Cortex of kidney (tissue), 1 donor: ENCODE measurements at places on chromosomes 16 and 17.

GRCh38 chr17:39277110-39277509 lies 51.4 kb upstream of the STAC2 start:
- no peak for DNase-seq

DNA sequence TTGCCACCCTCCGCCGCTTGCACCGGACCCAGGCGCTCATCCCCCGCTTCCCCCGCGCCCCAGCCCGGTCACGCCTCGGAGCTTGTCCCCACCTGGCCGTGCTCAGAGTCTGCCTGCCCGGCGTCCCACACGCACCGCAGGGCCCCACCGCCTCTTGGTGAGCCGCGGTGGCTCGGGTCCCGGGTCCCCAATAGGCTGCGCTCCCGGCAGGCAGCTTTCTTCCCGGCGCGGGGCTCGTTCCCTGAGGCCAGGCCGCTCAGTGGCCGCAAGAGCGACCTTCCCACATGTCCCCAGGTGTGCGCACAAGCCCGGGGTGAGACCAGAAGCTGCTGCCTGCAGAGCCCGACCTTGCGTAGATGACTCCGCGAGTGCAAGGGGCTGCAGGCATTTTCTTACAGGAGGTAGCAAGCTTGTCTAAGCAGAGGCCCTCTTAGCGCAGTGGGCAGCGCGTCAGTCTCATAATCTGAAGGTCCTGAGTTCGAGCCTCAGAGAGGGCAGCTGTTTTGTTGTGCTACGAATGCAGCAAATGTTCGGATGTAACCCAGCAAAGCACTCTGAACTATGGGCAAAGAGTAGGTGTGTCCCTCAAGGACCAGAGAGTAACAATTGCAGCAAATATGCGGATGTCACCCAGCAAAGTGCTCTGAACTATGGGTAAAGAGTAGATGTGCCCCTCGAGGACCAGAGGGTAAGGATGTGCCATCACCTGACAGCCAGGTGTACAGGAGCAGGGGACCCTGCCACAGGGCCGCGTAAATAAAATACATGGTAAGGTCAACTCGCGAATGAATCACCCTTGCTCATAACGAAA lies 15.6 kb downstream of the TLE7 start:
- DNase-seq: no peak

- DNase-seq: no peak
These were observed 12.7 kb downstream of the WFIKKN2 start for GRCh38 chr17:50848039-50848438.

GRCh38 chr17:73667181-73667959 lies 23.1 kb upstream of the SDK2 start:
- no peak for DNase-seq

DNA sequence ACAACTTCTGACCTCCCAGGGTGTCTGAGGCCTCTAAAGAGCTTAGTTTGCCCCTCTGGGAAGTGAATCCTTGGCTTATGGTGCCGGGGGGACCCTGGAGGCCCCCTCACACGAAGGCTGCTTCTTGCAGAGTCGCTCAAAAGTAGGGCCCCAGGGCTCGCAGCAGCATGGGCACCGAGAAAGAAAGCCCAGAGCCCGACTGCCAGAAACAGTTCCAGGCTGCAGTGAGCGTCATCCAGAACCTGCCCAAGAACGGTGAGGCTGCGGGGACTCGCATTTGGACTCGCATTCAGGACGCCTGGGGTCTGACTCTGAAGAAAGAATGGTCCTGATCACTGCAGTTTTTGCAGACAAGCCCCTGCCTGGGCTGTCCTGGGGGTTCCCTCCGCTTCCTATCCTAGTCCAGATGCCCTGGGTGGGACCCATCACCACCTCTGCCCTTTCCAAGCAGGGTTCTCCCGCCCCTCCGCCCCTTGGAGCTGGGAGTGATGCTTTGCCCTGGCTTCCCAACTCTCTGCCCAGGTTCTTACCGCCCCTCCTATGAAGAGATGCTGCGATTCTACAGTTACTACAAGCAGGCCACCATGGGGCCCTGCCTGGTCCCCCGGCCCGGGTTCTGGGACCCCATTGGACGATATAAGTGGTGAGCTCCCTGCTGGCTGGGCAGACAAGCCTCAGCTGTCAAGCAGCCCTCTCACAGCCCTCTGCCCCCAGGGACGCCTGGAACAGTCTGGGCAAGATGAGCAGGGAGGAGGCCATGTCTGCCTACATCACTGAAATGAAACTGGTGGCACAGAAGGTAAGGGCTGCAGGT lies 698 bp downstream of the ACBD4 start:
- no peak for DNase-seq

DNA sequence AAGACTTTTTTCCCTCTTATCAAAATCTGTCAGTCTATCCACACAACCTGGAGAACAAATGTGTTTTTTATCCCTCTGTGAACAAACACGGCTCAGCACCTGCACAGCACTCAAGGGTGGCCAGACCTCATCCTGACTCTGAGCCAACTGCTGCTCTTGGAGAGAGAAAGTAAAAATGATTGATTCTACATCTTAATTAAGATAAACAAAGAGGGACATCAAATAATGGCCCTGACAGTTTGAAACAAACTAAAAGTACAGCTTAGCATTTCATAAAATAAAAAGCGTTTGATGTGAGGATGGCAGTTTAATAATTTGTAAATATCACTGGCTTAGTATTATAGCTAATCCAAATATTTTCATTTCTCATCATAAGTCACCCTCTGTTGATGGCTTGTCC lies 106.2 kb downstream of the SNX11 start:
- DNase-seq: no peak

DNA sequence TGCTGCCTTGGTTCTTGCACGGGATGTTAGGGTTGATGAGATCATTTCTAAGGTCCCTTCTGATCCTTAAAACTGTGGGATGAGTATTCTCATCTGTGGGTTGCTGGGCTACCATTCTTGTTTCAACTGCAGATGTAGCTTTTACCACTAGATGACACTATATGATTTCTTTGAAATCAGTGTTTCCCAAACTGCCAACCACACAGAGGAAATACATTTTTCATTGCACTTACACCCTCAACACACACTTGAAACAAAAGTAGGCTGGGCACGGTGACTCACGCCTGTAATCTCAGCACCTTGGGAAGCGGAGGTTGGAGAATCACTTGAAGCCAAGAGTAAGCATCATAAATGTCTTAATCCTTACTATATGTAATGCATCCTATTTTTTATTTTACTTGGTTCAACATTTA lies 15.3 kb downstream of the LCMT1 start:
- no peak for DNase-seq

DNA sequence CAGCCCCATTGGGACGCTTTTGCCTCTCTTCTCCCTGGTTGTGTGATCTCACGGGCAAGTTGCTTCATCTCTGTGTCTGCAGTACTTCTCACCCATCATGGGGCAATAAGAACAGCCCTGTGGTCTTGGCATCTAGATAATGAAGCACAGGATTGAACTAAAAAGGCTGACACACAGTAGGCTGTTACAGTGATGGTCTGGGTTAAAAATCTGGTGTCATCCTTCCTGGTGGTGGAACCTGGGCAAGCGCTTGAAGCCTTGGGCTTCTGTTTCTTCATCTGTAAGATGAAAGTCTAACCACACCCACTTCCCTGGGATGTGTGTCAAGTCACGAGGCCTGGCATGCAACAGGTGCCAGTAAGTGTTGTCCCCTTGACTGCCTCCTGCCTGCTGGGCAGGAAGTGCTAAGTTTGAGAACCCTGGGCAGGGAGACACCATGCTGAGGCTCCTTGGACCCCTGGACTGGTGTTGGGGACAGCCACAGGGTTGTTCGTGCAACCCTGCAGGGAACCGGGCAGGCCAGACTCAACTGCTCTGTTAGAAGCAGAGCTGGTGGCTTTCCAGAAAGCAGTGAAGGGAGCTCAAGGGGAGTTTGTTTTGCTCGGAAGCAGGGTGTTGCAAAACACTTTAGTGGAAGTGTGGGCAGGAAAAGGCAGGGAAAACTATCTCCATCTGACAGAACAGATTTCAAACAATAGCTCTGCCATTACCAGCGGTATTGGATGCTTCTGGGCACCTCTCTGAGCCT lies 5.9 kb upstream of the MAP2K3 start:
- DNase-seq: no peak

GRCh38 chr16:633336-634050 lies 2.6 kb downstream of the METTL26 start:
- DNase-seq: no peak

DNA sequence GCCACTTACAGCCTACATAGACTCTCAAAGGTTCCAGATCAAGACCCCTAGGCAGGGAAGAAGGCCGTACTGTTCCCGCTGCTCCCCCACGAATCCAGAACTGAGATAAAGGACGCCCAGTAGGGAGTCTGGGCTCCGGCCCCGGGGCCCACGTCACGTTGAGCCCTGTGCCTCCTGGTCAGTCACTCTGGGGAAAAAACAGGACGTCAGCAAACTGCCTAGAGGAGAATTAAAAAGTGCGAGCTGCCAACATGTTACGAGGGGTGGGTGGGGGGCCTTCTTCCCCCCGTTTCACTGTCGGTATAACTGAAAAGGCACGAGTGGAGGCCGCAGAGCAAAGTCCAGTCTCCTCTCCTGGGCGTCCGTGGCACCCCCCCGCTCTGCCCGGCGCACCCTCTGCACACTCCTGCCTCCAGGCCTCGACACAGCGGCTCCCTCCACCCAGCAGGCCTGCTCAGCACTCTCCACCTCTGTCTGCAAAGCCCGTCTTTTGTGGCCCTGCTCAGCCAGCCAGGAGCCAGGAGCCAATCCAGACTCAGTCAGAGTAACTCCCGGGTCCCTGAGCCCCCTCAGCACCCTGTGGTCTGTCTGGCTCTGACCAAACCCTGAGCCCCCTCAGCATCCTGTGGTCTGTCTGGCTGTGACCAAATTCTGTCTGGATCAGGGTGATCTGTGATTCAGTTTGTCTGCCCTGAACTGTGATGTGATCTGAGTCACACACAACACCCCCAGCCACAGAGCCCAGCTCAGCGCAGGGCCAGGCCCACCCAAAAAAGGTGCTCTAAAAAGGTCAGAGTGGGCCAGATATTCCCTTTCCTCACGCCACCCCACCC lies 6.2 kb downstream of the ITGAE start:
- no peak for DNase-seq

GRCh38 chr17:76623271-76624146 lies 20.0 kb downstream of the ST6GALNAC1 start:
- DNase-seq: no peak

- no peak for DNase-seq
These were observed 85.9 kb downstream of the EMP2 start for GRCh38 chr16:10494343-10495030.

GRCh38 chr17:46138473-46138872 lies 54.8 kb downstream of the KANSL1 start:
- no peak for DNase-seq

GRCh38 chr17:73278049-73278464 lies 16.4 kb upstream of the CPSF4L start:
- DNase-seq: no peak

DNA sequence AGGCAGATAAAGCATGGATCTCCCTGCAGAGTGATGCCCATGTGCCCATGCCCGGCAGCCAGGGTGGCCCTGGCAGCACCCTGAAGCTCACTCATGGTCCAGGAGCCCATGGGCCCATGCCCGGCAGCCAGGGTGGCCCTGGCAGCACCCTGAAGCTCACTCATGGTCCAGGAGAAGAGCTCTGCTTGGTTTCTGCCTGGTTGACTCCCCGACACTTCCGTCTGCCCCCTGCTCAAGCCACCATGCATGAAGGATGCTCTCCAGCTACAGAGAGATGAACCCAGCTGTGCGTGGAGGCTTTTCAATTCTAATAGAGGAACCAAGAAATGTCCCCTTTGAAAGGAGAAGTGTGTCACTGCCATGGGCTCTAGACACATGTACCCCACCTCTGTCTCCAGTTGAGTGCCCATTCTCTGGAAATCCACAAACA lies 8.7 kb downstream of the CCL17 start:
- no peak for DNase-seq

DNA sequence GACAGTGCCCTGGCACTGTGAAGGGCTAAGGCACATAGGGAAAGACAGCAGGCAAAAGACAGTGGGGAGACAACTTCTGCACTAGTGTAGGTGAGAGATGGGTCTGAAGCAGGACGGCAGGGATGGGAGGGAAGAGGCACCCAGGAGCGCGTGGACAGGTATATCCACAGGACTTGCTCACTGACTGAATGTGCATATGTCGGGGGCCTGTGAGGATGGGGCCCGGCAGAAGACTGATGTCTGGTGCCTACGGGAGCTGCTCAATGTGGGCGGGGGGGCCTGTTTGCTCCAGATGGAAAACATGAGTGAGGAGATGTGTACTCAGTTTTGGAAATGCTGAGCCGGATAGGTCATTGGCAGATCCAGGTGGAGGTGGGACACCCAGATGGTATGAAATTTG lies 47.3 kb upstream of the PMFBP1 start:
- DNase-seq: no peak

GRCh38 chr17:64130559-64131001 lies 636 bp upstream of the ERN1 start:
- no peak for DNase-seq

DNA sequence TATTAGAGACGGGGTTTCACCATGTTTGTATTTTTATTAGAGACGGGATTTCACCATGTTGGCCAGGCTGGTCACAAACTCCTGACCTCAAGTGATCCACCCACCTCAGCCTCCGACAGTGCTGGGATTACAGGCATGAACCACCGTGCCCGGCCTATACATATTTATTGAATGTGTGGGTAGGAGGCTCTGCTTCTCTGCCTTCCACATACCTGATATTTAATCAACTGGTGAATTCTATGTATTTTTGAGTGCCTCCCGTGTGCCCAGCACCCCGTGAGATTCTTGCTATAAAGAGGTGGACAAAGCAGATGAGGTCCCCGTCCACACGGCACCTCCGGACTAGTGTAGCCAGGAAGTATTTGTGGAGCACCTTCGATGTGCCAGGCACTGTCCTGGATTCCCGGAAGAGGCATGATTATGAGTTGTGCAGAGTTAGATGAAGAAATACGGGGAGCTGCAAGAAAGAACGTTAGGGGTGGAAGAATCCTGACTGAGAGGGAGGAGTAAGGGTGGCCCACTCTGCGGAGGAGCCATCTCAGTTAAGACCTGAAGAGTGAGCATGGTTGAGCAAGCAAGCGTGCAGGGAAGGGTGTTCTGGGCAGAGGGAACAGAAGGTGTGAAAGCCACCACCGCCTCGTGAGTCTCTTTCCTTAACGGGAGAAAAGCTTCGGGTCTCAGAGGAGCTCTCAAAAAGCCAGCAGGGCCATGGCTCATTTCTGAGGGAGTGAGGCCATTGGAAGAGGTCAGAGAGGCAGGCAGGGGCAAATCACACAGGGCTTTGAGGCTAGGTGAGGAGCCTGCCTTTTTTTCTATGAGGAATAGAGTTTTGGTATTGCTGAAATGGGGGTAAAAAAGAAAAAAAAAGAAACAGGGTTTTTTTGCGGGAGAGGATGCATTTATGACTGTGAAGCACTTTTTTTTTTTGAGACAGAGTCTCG lies 21.2 kb downstream of the CRISPLD2 start:
- no peak for DNase-seq

- DNase-seq: no peak
These were observed 273.0 kb upstream of the IRX5 start for GRCh38 chr16:54657709-54658102.

DNA sequence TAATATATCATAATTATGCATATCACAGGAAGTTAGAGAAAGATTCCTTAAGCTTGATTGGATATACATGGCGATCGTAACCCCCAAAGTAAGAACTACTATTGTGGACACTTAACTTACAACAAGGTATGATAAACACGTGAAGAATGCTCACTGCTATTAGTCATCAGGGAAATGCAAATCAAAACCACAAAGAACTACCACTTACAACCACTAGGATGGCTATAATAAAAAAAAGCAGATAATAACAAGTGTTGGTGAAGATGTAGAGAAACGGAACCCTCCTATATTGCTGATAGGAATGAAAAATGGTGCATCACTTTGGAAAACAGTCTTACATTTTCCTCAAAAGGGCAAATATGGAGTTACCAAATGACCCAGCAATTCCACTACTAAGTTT lies 265.9 kb downstream of the SLC39A11 start:
- DNase-seq: no peak
